ENCODE measurements at places on chromosomes 11 and 22.

- no peak for DNase-seq
These were observed 6.5 kb downstream of the MYBPC3 start for GRCh38 chr11:47345890-47346563.

- DNase-seq, result no peak
These were observed 93.1 kb upstream of the SPON1 start for GRCh38 chr11:13869398-13869886.

DNA sequence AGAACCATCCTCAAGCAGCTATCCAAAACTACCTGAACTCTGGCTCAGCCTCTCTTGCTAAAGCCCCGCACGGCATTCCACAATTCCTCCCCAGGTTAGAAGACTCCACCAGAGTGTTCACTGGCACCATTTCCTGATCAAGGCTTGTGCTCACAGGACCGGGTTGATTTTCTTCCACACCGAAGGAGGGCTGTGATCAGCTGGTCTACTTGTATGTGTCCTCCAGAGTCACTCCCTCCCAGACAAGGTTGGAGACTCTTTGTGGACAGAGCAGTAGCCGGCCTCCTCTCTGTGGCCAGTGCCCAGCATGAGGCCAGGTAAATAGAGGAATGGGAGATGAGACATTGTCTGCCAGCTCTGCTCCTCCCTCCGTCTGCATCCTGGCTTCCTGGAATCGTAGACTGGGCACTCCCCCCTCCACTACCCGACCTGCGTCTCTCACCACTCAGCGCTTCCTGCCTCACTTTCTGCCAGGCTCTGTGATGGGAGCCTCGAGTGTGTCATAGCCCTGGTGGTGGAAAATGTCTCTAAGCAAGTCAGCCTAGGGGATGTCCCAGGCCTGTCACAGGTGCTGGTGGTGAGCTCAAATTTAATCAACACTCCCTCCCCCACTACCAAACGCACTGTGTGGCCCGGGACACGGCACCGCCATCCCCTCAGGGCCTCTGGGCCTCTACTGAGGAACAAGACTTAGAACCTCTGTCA lies 12.5 kb upstream of the TMPRSS6 start:
- DNase-seq, result peak; percentile 84

- DNase-seq, result no peak
These were observed 639 bp downstream of the INCENP start for GRCh38 chr11:62124186-62125113.

DNA sequence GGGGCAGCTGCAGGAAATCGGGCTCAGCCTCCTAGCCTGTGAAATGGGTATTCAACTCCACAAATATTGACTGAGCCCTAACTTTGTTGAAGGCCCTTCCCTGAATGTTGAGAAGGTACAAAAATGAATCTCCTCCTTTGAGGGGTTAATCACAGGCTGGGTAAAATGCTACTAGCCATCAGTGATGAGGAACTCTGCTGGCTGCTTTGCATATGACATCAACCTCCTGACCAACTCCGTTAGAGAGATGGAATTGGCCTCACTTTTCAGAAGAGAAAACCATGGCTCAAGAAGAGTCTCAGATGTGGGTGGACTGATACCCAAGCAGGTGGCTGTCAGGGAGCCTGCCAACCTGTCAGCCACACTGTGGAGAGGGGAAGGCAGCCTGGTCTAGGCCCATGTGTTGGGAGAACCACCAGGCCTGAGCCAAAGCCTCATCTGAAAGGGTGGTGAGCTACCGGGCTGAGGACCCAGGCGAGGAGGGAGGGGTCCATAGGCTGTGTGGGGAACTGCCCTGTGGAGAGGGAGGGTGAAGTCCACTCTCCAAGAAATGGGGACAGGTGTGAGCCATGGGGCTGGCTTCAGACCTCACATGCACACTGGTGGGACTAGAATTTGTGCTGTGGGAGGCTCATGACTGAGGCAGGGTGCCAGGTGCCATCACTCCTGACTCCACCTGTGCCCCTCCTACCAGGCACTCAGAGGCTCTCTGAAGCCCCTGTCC lies 11.8 kb downstream of the CDCA5 start:
- no peak for DNase-seq

- DNase-seq, result no peak
These were observed 99.6 kb downstream of the PGR start for GRCh38 chr11:101030015-101030414.

DNA sequence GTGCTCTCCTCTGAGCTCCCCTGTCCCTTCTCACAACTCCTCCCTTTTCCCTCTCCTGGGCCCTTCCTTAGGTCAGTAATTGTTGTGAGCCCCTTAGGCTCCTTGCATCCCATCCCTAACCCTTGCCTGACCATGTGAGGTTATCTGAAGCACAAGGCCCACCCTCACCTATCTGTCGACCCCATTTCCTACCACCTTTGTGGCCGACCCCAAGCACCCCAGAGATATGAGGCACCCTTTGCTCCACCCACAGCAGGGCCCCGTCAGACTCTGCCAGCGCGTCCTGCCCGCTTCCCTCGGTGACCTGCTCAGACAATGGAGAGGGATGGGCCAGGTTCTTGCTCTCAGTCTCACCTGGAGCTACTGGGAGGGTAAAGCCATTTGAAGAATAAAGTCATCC lies 1.3 kb downstream of the GNG3 start:
- peak; percentile 30 for DNase-seq

DNA sequence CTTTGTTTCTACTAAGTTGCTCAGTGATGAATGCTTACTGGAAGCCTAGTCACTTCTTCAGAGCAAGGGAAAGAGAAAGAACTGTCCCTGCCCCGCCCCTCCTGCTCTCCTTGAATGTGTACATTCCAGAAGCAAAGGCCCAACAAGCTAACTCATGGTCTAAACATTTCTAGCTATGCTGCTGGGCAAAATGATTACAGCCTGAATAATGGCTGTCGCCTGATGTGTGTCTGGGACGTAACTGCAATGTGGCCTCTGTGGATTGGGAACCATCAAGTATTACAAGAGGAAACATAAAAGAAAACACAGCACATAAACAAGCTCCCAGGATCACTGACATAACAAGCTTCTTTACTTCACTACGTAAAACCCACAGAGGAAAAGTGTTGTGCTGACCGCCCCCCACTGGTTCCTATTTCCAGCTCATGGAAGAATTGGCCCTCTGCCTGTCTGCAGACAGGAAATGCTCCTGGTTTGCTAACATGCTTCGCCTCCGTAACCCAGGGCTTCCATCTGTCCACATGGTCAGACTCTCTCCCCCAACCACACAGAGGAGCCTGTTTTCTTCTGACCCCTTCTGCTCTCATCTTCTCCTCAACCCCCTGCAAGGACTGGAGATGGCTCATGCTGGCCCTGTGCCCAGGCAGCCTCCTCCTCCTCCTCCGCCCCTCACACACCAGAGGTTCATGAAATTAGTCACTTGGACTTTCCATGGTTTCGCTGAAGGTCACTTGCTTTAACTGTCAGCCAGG lies 187.2 kb downstream of the MAML2 start:
- no peak for DNase-seq

- no peak for DNase-seq
These were observed 30.3 kb upstream of the PRR5 start for GRCh38 chr22:44671742-44672141.

GRCh38 chr11:111370902-111371578 lies 8.0 kb downstream of the POU2AF1 start:
- DNase-seq, result no peak

- no peak for DNase-seq
These were observed 18.4 kb upstream of the LRRC55 start for GRCh38 chr11:57163160-57163868.

GRCh38 chr11:26244207-26244606 lies 87.7 kb upstream of the ANO3 start:
- DNase-seq, result no peak

GRCh38 chr11:47099918-47100315 lies 76.8 kb downstream of the ARFGAP2 start:
- no peak for DNase-seq

GRCh38 chr11:65423516-65424204 lies 1.1 kb downstream of the NEAT1 start:
- no peak for DNase-seq

DNA sequence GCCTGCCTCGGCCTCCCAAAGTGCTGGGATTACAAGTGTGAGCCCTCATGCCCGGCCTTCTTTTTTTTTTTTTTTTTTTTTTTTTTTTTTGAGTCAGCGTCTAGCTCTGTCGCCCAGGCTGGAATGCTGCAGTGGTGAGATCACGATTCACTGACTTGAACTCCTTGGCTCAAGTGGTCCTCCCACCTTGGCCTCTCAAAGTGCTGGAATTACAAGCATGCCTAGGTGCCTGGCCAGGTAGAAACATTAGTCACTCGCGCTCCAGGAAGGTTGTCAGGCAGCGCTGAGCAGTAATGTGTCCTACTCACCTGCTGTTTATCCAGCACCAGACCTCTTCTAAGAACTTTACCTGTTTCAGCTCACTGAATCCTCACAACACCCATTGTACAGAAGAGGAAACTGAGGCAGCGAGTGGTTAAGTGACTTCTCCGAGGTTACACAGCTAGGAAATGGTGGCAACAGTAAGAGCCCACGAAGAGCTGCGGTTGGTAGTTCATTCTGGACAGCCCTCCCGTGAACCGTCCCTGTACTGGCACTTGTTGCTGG lies 496 bp upstream of the CST6 start:
- DNase-seq, result no peak

DNA sequence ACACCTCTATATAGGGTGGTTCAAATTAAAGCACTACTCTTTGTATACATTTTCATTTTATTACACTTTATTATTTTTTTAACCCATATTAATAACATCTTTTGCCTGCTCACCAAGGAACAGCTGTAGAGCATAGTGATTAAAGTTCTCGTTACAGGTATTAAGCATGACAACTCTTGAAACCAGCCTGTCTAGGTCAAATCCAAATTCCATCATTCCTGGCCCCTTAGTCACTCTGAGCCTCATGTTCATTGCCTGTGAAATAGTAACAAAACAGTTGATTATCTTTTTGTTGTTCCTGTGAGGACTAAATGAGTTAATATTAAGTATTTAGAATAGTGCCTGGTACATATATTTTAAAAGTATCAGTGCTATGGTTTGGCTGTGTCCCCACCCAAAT lies 334.5 kb downstream of the RAB38 start:
- no peak for DNase-seq

GRCh38 chr11:62726156-62726914 lies 922 bp downstream of the HNRNPUL2 start:
- DNase-seq, result no peak

DNA sequence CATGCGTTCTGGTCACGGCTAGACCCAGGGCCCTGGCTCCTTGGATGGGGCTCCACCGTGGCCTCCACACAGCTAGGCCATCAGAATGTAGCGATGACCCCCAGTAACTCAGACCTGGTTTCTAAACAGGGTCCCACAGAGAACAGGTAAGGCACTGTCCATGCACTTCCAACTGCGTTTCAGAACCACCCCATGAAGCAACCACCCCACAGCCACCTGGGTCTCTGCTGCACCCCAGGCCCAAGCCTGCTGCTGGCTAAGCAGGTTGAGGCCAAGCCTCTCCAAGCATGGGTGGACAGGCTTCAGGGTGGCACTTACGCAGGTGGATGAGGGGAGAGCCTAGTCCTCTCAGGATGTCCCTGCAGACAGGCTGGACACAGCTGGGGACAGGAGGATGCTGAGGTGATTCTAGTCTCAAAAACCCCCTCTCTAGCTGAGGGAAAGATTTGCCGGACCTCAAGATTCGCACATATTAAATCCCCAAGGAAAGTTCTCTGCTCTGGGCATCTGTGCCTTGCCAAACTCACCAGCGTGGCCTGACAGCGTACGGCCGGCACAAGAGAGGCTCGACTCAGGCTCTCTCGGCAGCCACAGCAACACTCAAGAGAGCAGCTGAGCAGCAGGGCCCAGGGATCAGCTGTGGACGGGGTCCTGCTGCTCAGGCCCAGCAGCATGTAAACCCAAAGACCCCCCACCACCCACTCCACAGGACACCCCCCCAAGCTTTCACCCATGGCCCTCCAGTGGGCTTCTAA lies 141.6 kb downstream of the CRYBB2 start:
- DNase-seq, result no peak

- no peak for DNase-seq
These were observed 1.8 kb downstream of the GAS2 start for GRCh38 chr11:22668005-22668796.

GRCh38 chr11:90235526-90235925 lies 12.7 kb upstream of the CHORDC1 start:
- no peak for DNase-seq

- DNase-seq, result no peak
These were observed 303.6 kb downstream of the SBF2 start for GRCh38 chr11:9990221-9990973.

DNA sequence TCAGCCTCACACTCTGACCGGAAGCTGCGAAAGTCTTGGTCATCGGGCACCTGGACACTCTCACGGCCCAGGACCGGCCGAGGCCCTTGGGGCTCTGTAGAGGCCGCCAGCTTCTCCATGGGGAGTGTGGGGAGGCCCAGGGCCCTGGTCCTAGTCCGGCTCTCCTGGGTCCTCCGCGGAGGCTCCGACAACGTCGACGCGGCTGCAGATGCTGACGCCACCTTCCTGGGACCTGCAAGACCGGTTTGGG lies 12.9 kb downstream of the STARD10 start:
- DNase-seq, result no peak

DNA sequence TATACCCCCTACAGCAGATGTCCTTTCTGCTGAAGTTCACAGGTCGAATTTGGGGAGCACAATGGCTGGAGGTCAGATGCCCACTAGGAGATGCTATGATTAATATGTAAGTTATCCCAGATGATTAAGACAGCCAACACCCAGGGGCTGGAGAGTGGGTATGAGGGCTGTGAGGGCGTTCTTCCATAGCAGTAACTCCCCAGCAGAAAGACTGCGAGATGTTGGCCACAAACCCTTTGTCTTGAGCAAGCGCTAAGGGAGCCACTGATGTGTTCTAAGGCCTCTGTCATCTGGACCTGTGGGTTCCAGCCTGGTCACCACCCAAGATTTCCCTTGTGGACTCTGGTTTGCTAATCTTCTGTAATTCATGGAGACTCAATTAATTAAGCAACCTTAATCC lies 77.6 kb downstream of the BMAL1 start:
- no peak for DNase-seq

- no peak for DNase-seq
These were observed 52.0 kb downstream of the CASP12 start for GRCh38 chr11:104846216-104846615.

GRCh38 chr11:14317659-14318325 lies 41.2 kb downstream of the RRAS2 start:
- DNase-seq, result no peak

- DNase-seq, result no peak
These were observed 87.2 kb downstream of the PLEKHA7 start for GRCh38 chr11:16926883-16927626.

GRCh38 chr22:45743687-45744086 lies 72.1 kb downstream of the ATXN10 start:
- no peak for DNase-seq

DNA sequence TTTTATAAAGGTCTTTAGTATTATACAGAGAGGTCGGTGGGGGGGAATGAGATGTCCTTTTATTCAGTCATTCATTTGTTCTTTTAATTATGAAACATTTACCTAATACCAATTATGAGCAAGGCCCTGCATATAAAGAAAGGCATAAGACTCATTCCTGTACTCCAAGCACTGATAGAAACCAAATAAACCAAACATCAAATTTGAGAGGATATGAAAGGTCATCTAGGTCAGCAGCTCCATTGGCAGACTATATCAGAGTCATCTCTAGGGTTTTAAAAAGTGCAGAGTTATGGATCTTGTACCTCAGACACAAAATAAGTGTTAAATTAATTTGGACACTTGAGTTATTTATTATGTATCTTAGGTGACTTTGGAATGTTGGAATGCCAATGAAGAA lies 71.5 kb downstream of the CASP12 start:
- DNase-seq, result no peak

- DNase-seq, result no peak
These were observed 8.3 kb downstream of the TBC1D22A start for GRCh38 chr22:46770726-46771125.

GRCh38 chr22:42025421-42025820 lies 26.8 kb downstream of the WBP2NL start:
- no peak for DNase-seq
